Bronchial epithelial cell (primary cell): ENCODE measurements at places on chromosomes 7 and 10. TPM values are rescaled to one million over a fixed set of nuclear protein-coding genes. Genes with fewer than 3 reads are reported as not detected.

BCCIP gene
- 39.4 and 56.1 TPM in 2 replicates for total RNA-seq

GPR26 gene
- not detected in 2 replicates for total RNA-seq

HOXA11 gene
- not detected in 2 replicates for total RNA-seq

NEUROD6 gene
- total RNA-seq, result not detected in 2 replicates

LIPF gene
- total RNA-seq, result not detected in 2 replicates

LRRC18 gene
- total RNA-seq, result not detected in 2 replicates

SCIN gene
- 0.26 TPM in 2 replicates for total RNA-seq

COL17A1 gene
- 594 and 626 TPM in 2 replicates for total RNA-seq

PHTF2 gene
- 4.2 and 5.5 TPM in 2 replicates for total RNA-seq

ATOH7 gene
- under 0.01 TPM in 1 of 2 replicates, not detected in the other for total RNA-seq

CFAP69 gene
- total RNA-seq, result 0.53 and 2.3 TPM in 2 replicates

HTR5A gene
- not detected in 2 replicates for total RNA-seq

ERVW-1 gene
- total RNA-seq, result not detected in 2 replicates

EPO gene
- not detected in 2 replicates for total RNA-seq

NME8 gene
- total RNA-seq, result not detected in 2 replicates

SNX10 gene
- total RNA-seq, result 0.53 and 1.0 TPM in 2 replicates

CFTR gene
- total RNA-seq, result under 0.01 and 0.13 TPM in 2 replicates

PPP1R3C gene
- 17.4 and 39.8 TPM in 2 replicates for total RNA-seq

TAS2R3 gene
- 3.9 and 7.6 TPM in 2 replicates for total RNA-seq

AGAP6 gene
- 3.2 and 3.5 TPM in 2 replicates for total RNA-seq

HKDC1 gene
- total RNA-seq, result 3.9 and 12.7 TPM in 2 replicates

STAM gene
- total RNA-seq, result 21.9 and 31.6 TPM in 2 replicates

TEX36 gene
- total RNA-seq, result not detected in 2 replicates

CHN2 gene
- total RNA-seq, result 0.53 TPM in 1 of 2 replicates, not detected in the other

BTBD16 gene
- 0.13 and 0.26 TPM in 2 replicates for total RNA-seq

NPSR1 gene
- total RNA-seq, result not detected in 2 replicates

TMEM26 gene
- under 0.01 TPM in 1 of 2 replicates, not detected in the other for total RNA-seq

MMP21 gene
- not detected in 2 replicates for total RNA-seq

DDC gene
- total RNA-seq, result 0.26 TPM in 1 of 2 replicates, not detected in the other

AKR1C1 gene
- 63.2 and 113 TPM in 2 replicates for total RNA-seq

BET1 gene
- 32.4 and 40.8 TPM in 2 replicates for total RNA-seq

TAS2R41 gene
- total RNA-seq, result not detected in 2 replicates

GIMAP6 gene
- total RNA-seq, result not detected in 2 replicates

MRC1 gene
- under 0.01 TPM in 2 replicates for total RNA-seq

CALML3 gene
- total RNA-seq, result 0.53 and 1.0 TPM in 2 replicates

STEAP2 gene
- total RNA-seq, result 3.9 and 4.5 TPM in 2 replicates

CFAP58 gene
- total RNA-seq, result 0.53 and 1.2 TPM in 2 replicates

SLC26A3 gene
- total RNA-seq, result not detected in 2 replicates

DENND2A gene
- total RNA-seq, result 0.26 TPM in 1 of 2 replicates, not detected in the other

FFAR4 gene
- total RNA-seq, result not detected in 2 replicates

CLEC2L gene
- total RNA-seq, result not detected in 2 replicates

CDC123 gene
- total RNA-seq, result 88.5 and 106 TPM in 2 replicates

POM121C gene
- total RNA-seq, result 7.4 and 12.1 TPM in 2 replicates

OPALIN gene
- not detected in 2 replicates for total RNA-seq

STRIP2 gene
- total RNA-seq, result 5.2 and 6.8 TPM in 2 replicates

CNTNAP2 gene
- 0.26 and 0.51 TPM in 2 replicates for total RNA-seq

GBX1 gene
- total RNA-seq, result not detected in 2 replicates

CPA2 gene
- total RNA-seq, result not detected in 2 replicates

HOXA4 gene
- not detected in 2 replicates for total RNA-seq

CRPPA gene
- 0.26 and 0.64 TPM in 2 replicates for total RNA-seq

PPP1R17 gene
- not detected in 2 replicates for total RNA-seq

PLXNA4 gene
- total RNA-seq, result under 0.01 TPM in 2 replicates

NUPR2 gene
- total RNA-seq, result not detected in 2 replicates

HHEX gene
- total RNA-seq, result 0.26 and 0.38 TPM in 2 replicates

SYT15 gene
- total RNA-seq, result under 0.01 and 0.13 TPM in 2 replicates

INMT gene
- total RNA-seq, result 0.13 and 0.26 TPM in 2 replicates

TLX1 gene
- total RNA-seq, result not detected in 2 replicates

CALN1 gene
- total RNA-seq, result not detected in 2 replicates

MBL2 gene
- total RNA-seq, result not detected in 2 replicates
